ENCODE measurements at places on chromosomes 6 and 20. TPM values are rescaled to one million over a fixed set of nuclear protein-coding genes. Genes with fewer than 3 reads are reported as not detected.

Gene CNR1
- not detected for total RNA-seq

Gene ITCH
- 40.0 TPM for total RNA-seq

Gene IL17F
- total RNA-seq, result 3.3 TPM

Gene ADGRF5
- not detected for total RNA-seq

Gene RIPOR3
- total RNA-seq, result not detected

Gene BPI
- total RNA-seq, result not detected

Gene MEI4
- total RNA-seq, result not detected

Gene IMPG1
- total RNA-seq, result not detected

Gene RBBP8NL
- not detected for total RNA-seq

Gene RBM24
- not detected for total RNA-seq

Gene CST4
- not detected for total RNA-seq

Data from activated naive CD4-positive, alpha-beta T cell treated with anti-CD3 and anti-CD28 coated beads for 36 hours (primary cell).